Effector memory CD8-positive, alpha-beta T cell (primary cell): ENCODE measurements at places on chromosomes 3 and 15.

DNA sequence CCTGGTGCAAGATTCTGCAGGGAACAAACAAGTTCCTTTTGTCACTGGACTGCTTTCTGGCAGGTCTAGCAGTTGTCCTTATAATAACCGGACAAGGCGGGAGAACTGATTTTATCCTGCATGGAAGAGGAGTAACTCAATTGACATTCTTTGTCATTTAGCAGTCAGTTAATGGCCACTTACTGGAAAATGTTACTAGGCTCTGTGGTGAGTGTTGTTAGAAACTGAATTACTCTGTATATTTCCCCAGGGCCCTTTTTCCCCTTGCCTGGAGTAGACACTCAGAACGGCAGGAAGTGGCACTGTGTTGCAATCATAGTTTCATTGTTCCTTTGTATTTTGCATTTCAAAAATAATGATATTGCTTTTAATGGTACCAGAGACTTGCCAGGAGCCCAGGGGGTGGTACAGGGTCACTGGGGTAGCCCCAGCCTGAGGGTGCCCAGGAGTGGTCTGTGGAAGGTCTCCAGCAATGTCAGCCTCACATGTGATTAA, 318.6 kb upstream of the LRRFIP2 start:
- DNase-seq: no peak

- no peak for DNase-seq
Observed at GRCh38 chr3:115208066-115208750, 61.1 kb upstream of the ZBTB20 start.

DNA sequence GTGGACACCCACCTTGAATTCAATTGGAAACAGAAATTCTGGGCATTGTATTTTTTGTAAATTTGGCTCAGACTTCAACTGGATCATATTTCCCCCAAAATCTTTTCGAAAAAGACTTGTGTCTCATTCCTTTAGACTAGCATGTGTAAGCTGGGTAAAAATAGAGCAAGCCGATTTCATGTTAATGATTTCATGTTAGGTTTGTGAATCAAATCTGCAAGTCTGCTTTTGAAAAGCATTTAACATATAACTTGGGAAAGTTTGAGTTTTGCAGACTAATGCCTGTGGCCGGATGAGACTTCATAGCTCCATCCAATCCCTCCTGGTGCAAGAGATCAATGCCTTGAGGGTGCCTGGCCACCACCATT, 64.5 kb downstream of the FLNB start:
- DNase-seq: no peak

- no peak for DNase-seq
Observed at GRCh38 chr15:68470976-68471375, 39.0 kb upstream of the ITGA11 start.

DNA sequence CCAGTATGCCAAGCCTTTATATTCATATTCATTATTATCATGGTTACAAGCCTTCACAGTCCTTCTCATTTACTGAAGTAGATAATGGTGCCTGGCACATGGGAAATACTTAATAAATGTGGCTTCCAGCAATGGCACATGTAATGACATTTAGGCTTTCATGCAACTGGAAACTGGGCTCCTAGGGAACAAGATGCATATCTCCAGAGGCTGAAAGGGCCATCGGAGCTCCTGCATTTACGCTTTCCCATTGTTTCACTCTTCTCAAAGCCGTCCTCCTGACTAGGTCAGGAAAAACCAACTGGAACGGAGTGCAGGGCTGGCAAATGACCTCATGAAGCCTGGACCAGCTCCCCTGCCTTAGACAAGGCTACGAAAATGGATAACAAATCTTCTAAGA, 474.9 kb downstream of the MAGI1 start:
- no peak for DNase-seq

DNA sequence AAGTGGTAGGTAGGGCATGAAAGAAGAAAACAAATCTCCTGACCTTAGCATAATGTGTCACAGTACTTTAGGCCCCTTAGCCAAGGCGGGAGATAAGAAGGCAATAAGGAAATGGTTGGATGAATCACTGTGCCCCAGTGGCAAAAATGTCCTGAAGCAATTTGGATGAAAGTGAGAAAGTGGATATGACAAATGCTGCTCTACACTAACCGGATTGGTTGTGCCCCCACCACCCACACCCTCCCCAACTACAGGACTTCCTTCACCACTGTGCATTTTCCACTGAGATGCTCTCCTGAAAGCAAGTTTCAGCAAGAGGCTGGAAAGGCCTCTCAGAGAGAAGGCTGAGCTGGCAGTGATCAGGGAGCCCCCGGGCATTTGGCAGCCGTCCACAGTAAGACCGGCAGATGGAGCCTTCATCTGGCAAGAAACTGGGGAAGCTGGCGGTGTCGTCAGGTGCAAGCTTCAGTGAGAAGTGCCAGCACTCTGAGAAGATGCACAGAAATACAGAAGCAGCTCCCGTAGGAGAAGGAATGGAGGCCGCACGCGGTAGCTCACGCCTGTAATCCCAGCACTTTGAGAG, 63.8 kb downstream of the ATP1B3 start:
- no peak for DNase-seq

DNA sequence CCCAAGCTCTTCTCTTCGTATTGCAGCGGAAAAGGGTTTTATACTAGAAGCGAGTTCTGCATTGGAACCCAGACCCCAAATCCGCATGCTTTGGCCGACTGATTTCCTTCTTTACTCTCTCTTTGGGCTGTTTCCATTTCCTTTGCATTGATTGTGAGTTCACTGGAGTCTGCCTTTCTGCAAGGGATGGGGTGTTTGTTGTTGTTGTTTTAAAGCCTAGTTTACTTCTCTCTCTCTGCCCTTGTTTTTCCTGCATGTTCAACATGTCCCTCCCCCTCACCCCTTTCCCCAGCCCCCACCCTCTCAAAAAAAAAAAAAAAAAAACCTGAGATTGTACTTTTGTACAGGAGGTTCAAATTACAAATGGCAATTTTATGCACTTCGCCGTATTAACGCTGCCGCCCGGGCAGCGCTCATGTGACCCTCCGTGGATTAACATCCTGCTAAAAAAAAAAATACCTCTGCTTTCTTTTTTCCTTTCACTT, 2.2 kb downstream of the NR2F2 start:
- no peak for DNase-seq

- no peak for DNase-seq
Observed at GRCh38 chr15:78684657-78685056, 43.6 kb upstream of the CHRNB4 start.

DNA sequence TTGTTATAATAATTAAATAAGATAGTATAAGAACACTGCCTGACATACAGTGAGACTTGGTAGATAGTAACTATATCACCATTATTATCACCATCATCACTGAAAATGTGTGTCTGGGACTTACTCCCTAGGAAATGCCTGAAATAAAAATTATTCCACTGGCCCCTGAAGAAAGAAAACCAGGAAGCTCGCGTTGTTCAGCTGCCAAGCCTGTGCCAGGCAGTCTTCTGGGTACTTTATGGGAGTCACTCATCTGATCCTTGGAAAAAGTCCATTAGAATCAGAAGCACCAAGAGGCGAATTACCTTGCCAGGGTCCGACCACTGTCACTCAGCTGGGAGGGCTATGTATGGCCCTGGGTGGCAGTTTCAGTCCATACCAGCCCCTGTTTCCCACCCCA, 220.3 kb upstream of the TPM1 start:
- DNase-seq: no peak

DNA sequence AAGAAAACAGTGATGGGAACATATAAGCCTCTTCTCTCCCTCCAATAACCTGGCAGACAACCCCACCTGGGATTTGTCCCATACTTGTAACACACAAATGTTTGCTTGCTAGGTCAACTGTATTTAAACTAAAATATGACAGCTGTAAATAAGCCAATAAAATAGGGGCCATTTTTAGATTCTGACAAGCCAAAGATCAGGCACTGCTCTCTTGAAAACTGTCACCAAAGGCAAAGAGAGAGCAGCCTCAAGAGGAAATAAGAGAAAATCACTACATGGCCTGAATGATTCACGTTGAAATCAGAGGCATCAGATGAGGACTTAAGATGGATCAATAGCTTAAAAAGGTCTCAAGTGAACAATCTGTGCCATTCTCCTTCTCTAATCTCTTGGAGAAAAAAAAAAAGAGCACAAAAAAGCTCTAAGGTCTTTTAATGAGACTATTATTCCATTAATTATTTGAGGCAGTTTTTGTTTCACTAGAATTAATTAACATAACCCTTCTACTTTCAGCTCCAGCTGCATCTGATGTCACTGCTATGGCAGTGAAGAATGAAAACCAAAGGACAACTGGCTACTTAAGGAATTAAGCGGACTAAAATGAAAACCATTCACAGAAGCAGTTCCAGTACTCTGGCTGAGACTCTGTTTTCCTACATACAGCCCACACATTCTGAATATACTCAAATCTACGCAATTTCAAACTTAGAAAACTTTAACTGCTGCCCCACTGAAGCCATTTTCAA, 19.0 kb downstream of the MYO5A start:
- DNase-seq: no peak
